Activated CD8-positive, alpha-beta T cell treated with anti-CD3 and anti-CD28 coated beads for 36 hours (primary cell): ENCODE measurements at places on chromosomes 3 and 15. TPM values are rescaled to one million over a fixed set of nuclear protein-coding genes. Genes with fewer than 3 reads are reported as not detected.

GRCh38 chr3:186417791-186418190 is 55.8 kb upstream of the DGKG start:
- H3K27ac ChIP-seq: no peak overlapping the region
- H3K36me3 ChIP-seq: no peaks in the 10 kb centered on the region
- H3K4me3 ChIP-seq: no peak overlapping the region
- peaks cover 21% of the 10 kb centered on the region for H3K27me3 ChIP-seq

GRCh38 chr3:194030372-194030771 is 105.6 kb upstream of the HES1 start:
- no peak overlapping the region for H3K27ac ChIP-seq
- no peaks in the 10 kb centered on the region for H3K36me3 ChIP-seq
- H3K4me1 ChIP-seq: no peaks in the 10 kb centered on the region

DNA sequence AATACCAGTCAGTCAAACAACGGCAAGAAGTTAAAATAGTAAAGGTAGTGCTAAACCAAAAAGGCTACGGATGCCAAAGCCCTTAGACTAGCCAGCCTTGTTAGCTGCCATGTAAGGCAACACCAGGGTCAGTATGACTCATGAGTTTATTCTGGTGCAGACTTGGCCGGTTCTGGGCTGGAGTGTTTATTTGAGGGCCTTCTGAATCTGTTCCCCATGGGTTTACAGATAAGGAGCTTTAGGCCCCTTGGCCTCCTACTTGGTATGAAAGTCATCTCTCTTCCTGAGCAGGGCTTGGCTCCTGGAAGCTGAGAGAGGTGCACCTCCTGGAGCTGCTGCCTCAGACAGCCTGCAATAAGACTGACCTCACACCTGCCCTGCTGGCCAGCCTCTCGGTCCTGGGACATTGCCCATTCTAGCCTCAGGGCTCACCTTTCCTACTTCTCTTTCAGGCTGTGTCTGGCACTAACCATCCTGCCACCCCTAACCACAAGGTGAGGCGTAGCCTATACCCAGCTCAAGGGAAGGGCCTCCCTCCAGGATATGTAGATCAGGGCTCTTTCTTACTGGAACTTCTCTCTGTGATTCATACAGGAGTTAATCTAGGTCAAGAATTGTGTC is 10.4 kb upstream of the RTP1 start:
- no peak overlapping the region for H3K4me3 ChIP-seq
- H3K36me3 ChIP-seq: no peaks in the 10 kb centered on the region
- DNase-seq: no peak
- no peak overlapping the region for H3K27ac ChIP-seq

DNA sequence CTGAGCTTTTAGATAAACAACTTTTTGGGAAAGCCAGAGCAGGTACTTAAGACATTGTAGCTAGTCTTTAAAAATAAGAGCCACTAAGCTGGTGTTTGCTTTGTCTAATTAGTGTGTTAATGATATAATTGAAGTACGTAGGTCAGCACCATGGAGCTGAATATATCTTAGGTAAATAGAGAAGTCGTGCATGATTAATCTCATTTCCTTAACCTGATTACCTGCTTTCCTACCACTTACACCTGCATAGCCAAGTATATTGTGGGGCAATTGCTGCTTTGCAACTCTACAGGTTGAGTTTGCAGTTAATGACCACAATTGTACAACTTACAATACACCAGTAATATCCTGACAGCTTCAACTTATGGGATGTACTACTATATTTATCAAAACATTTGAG is 17.6 kb upstream of the TOPAZ1 start:
- H3K27me3 ChIP-seq: peaks cover 23% of the 10 kb centered on the region
- no peaks in the 10 kb centered on the region for H3K36me3 ChIP-seq
- no peak overlapping the region for H3K27ac ChIP-seq
- no peak for DNase-seq
- no peak overlapping the region for H3K4me3 ChIP-seq

- H3K27me3 ChIP-seq: peaks cover 7% of the 10 kb centered on the region
- no peak for DNase-seq
- no peaks in the 10 kb centered on the region for H3K4me1 ChIP-seq
- H3K36me3 ChIP-seq: no peaks in the 10 kb centered on the region
Observed at GRCh38 chr3:110615454-110615853, 456.2 kb upstream of the NECTIN3 start.

Gene GASK1A
- 0.11 TPM for total RNA-seq

GRCh38 chr3:149564079-149564478 is 89.6 kb downstream of the TM4SF4 start:
- no peak overlapping the region for H3K27ac ChIP-seq
- no peak for DNase-seq
- H3K36me3 ChIP-seq: no peaks in the 10 kb centered on the region
- peaks cover 2% of the 10 kb centered on the region for H3K27me3 ChIP-seq

Gene TMCC1
- 14.1 TPM for total RNA-seq

DNA sequence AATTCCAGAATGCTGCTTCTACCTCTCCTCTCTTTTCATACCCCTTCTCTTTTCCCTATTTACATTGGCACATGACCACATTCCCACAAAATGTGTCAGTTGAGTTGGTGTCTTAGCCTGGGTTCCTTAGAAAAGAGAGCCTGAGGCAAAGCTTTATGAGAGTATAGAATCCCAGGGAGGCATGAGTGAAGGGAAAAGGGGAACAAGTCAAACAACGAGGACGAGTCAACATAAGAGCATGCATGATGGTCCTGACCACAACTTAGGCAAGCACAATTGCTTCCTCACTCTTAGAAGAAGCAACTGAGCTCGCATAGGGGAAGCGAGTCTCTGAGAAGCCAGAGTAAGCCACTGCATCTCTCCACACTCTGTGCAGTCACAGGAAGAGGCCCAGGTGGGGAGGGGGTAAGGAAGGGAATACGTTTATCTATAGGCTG is 15.4 kb upstream of the ZNF774 start:
- H3K27ac ChIP-seq: no peak overlapping the region
- H3K27me3 ChIP-seq: no peaks in the 10 kb centered on the region
- DNase-seq: peak; percentile 16
- H3K36me3 ChIP-seq: no peaks in the 10 kb centered on the region

GRCh38 chr15:88610701-88611231 is 10.4 kb upstream of the AEN start:
- no peak overlapping the region for H3K4me3 ChIP-seq
- H3K27ac ChIP-seq: no peak overlapping the region
- no peaks in the 10 kb centered on the region for H3K36me3 ChIP-seq

DNA sequence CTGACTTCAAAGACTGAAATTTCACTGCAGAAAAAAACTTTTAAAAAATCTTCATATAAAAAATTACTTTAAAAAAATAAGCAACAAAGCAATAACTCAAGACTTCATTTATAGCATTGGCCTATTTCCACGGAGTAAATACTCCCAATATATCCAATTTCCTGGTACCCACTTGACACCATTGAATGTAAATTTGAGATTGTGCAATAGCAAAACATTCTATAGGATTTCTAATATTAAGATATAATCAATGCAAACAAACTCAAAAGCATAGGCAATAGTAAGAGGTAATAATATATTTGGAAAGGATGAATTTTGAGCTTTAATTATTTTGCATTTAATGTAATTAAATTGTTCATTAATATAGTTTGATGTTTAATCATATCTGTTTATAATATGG is 148.0 kb upstream of the CNTN6 start:
- no peak overlapping the region for H3K4me3 ChIP-seq
- H3K27me3 ChIP-seq: no peaks in the 10 kb centered on the region
- H3K36me3 ChIP-seq: no peaks in the 10 kb centered on the region
- no peak for DNase-seq

Gene IGSF11
- 0.07 TPM for total RNA-seq

Gene RTP3
- not detected for total RNA-seq

Gene FBLN2
- total RNA-seq: 13.7 TPM

DNA sequence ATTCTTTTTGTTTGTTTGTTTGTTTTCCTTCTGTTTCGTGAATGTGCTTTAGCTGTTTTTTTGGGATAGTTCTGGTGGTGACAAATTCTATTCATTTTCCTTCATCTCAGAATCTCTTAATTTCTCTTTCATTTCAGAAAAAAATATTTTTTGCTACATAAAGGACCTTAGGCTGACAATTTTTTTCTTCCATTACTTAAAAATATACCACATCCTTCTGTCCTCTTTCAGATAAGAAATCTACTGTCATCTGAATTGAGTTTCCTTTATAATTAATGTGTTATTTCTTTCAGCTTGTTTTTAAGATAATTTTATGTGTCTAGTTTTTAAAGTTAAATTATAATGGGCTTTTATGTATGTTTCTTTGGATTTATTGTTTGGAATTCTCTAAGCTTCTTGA is 47.6 kb downstream of the IL16 start:
- H3K27me3 ChIP-seq: no peaks in the 10 kb centered on the region
- H3K36me3 ChIP-seq: peaks cover 8% of the 10 kb centered on the region
- no peak overlapping the region for H3K4me3 ChIP-seq
- no peak overlapping the region for H3K27ac ChIP-seq
- no peaks in the 10 kb centered on the region for H3K4me1 ChIP-seq

DNA sequence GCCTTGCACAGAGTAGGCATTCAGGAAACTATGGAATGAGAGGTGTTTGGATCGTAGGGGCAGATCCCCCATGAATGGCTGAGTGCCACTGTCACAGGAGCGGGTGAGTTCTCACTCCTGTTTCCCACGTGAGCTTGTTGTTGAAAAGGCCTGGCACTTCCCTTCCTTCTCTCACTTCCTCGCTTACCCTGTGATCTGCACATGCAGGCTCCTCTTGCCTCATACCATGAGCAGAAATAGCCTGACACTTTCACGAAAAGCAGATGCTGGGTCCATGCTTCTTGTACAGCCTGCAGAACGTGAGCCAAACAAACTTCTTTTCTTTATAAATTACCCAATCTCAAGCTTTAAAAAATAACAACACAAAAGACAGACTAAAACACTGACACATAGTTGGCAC is 55.4 kb downstream of the AGBL1 start:
- H3K36me3 ChIP-seq: no peaks in the 10 kb centered on the region
- peaks cover 3% of the 10 kb centered on the region for H3K27me3 ChIP-seq
- H3K4me1 ChIP-seq: no peaks in the 10 kb centered on the region

DNA sequence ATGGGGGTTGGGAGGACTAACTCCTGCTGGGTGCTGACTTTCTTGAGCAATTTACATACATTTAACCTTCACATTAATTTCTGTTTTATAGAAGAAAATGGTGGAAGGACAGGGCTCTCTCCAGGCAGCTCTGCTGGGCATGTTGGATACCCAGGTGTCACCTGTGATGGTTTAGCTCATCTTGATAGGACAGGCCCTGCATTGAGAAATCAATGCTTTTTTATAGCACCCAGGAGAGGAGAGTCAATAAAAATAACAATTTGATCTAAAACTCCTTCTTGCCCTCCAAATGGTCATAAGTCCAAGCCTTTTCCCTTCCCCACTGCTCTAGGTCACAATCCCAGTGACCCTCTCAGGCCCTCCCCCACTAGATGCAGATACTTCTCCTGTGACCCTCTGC is 48.3 kb upstream of the RBP1 start:
- DNase-seq: no peak
- no peaks in the 10 kb centered on the region for H3K36me3 ChIP-seq
- H3K27me3 ChIP-seq: no peaks in the 10 kb centered on the region
- H3K4me3 ChIP-seq: no peak overlapping the region
- no peaks in the 10 kb centered on the region for H3K4me1 ChIP-seq

GRCh38 chr3:44226573-44226972 is 15.1 kb upstream of the TOPAZ1 start:
- H3K4me3 ChIP-seq: no peak overlapping the region
- H3K27ac ChIP-seq: no peak overlapping the region
- peaks cover 20% of the 10 kb centered on the region for H3K27me3 ChIP-seq
- H3K36me3 ChIP-seq: no peaks in the 10 kb centered on the region
- no peaks in the 10 kb centered on the region for H3K4me1 ChIP-seq
- no peak for DNase-seq

DNA sequence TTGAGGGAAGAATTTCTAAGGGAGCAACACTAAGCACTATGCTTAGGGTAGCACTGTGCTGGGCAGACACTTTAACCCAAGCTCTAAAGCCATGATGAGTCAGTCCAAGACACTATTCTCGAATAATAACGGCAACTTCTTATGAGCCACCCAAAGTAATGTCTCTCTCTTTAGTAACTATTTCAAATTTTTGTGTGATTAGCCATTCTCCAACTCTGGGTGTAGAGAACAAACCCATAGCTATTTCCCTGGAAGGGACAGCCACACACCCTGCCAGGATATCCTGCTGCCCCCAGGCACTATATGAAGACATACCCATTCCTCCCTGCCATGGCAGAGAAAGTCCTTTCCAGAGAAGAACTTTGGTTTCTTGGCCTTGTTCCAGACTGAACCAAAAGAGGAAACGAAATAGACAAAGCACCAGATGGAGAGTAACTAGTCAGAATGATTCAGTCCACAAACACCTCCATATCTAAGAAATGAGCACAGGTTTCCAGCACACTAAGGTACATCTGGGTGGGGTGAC is 384.9 kb upstream of the THBS1 start:
- H3K27ac ChIP-seq: no peak overlapping the region
- no peaks in the 10 kb centered on the region for H3K36me3 ChIP-seq
- no peaks in the 10 kb centered on the region for H3K4me1 ChIP-seq
- H3K4me3 ChIP-seq: no peak overlapping the region

DNA sequence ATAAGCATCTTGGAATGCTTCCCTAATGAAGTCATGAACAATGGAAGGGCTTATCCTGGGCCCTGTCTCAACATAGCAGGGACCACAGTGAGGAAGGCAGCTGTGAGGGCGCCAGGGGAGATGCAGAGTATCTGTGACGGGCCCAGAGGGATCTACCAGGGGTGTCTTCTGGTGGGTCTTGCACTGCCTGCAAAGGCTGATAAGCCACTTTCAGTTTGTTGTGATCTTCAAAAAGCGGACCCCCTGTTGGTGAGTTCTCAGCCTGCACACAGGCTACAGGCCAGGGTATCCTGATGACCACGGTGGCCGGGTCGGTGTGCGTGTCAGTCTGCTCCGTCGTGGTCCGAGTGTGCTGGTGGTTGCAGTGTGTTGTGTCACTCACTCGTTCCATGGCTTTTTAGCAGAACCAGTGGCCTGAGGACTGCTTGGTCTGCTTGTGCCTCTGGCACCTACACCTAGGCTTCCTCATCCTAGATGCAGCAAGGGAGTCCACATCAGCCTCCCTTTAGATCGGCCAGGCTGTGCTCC is 46.8 kb downstream of the CHDH start:
- no peaks in the 10 kb centered on the region for H3K4me1 ChIP-seq
- H3K27me3 ChIP-seq: peaks cover 3% of the 10 kb centered on the region
- DNase-seq: no peak
- H3K27ac ChIP-seq: no peak overlapping the region
- H3K4me3 ChIP-seq: no peak overlapping the region
- no peaks in the 10 kb centered on the region for H3K36me3 ChIP-seq

GRCh38 chr3:8560366-8561007 is 58.9 kb downstream of the LMCD1 start:
- no peak overlapping the region for H3K4me3 ChIP-seq
- H3K4me1 ChIP-seq: no peaks in the 10 kb centered on the region
- H3K36me3 ChIP-seq: no peaks in the 10 kb centered on the region
- H3K27ac ChIP-seq: no peak overlapping the region

Gene TEX55
- not detected for total RNA-seq

DNA sequence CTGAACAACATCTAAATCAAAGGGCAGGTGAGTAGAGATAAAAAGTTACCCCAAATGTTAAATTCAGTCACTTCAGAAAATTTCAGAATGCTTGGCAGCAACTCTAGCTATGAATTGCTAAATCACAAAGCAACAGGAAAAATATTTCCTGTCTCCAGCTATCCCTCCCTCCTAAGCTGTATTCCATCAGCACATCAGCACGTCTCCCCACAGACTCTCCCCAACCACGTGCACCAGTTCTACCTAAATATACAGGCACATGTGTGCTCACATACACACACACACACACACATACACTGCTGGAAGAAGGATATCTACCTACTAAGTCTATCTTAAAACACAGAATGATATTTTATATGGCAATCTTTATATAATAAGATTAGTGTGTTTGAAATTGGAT is 177.1 kb upstream of the ARHGEF26 start:
- no peak for DNase-seq
- H3K27ac ChIP-seq: no peak overlapping the region
- no peak overlapping the region for H3K4me3 ChIP-seq
- H3K36me3 ChIP-seq: no peaks in the 10 kb centered on the region
- peaks cover 7% of the 10 kb centered on the region for H3K27me3 ChIP-seq

Gene ACKR2
- total RNA-seq: 1.2 TPM
